ENCODE measurements at places on chromosomes 1 and 21.

DNA sequence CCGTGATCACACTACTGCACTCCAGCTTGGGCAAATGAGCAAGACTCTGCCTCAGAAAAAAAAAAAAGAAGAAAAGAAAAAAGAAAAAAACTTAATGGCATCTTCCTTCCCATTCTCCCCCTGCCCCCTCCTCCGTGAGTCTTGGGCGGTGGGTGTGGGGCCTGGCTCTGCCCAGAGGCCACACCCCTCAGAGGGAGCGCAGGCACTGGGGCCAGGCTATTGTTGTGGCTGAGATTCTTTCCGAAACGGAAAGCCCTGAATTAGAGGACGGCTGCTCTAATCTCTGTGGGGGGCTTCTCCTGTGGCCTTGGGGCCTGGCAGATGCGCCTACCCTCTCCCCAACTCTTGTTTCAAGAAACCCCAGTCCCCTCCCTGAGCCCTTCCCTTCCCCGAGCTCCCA lies 4.1 kb upstream of the FAM110D start:
- no peak for DNase-seq

DNA sequence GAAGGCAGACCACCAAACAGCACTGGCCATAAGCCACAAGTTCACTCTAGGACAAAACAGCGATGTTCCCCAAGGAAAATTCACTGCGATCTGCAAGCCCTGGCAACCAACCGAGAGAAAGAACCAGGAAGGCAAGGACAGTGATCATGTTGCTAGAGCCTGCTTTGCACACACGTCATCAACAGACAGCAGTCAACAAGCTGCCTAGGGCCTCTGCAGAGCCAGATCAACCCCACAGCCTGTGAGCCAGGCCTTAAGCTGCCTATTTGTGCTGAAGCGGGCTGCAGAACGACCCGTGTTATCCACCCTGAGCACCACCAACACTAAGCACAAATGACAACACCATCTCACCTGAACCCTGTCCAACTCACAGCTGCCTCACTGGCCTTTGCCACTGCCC lies 6.2 kb upstream of the YRDC start:
- no peak for DNase-seq

DNA sequence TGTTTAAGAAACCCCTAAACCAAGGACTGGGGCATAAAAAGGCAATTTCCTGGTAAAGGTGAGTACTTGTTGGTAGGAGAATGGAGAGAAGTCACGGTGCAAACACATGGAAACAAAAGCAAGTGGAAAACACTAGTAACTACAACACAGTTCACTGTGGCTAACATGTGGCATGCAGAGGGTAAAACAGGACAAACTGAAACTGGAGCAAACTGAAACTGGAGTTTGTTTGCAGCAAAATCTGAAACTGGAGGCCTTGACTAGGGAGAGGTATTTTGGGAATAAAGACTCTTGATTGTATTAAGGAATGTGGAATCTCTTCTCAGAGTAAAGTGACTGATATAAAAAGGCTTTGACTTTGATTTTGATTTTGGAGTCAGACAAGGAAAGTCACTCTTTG lies 376.3 kb upstream of the PRMT6 start:
- no peak for DNase-seq

- DNase-seq: peak; percentile 71
These were observed 1.7 kb upstream of the FYB2 start for GRCh38 chr1:56820755-56821461.

DNA sequence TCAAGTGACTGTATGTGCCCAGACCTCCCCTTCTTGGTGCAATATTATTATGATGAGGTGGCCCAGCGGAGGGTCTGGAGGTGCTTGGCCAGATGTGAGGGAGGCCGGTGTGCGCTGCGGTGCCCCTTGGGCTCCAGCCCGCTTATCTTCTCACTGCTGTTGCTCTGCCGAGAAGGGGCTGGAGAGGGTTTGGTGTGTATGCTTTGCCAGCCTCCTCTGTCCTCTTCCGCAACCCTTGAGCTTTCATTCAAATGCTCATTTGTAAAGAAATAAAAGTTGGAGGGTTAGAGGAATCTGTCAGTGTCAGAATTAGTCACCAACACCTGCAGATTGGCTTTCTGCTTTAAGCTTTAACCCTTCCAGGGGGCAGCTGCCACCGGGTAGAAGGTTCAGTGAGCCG lies 19.7 kb downstream of the RNF220 start:
- DNase-seq: no peak

DNA sequence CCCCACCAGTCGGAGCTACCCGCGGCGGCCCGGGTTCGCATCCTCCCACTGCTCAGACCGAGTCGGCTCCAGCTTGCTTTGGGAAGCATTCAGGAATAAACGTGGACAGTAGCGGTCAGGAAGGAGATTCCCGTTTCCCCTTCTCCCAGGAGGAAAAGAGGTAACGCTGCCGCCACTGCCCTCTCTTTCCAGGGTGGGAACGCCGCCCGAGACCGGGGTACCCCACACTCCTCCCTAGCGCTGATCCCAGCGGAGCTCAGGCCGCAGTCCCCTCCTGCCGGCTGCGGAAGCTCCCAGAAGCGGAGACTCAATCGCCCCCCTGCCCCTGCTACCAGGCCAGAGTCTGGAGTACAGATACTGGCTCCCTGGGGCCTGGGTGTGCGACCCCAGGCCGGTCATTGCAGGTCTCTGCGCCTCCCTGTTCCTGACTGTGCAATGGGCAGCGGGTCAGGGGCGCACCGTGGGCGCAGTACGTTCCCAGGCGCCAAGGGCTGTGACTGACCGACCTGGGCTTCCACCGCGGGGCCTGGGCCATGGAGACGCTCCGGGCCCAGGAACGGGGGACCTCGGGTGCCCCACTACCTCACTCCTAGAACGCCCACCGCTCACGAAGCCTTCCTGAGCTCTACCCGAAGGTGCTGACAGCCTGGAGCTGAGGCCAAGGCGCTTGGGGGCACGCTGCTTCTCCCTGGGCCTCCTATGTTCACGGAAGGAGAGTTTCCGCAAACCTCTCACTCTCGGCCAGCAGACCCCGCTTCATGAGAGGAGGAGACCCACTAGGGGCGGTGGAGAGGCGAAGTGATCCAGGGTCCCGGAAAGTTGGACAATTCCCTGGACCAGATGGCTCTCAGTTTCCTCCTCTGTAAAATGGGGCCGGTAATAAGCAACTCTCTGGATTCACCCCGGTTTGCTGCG lies 7.8 kb downstream of the DMRTA2 start:
- no peak for DNase-seq

DNA sequence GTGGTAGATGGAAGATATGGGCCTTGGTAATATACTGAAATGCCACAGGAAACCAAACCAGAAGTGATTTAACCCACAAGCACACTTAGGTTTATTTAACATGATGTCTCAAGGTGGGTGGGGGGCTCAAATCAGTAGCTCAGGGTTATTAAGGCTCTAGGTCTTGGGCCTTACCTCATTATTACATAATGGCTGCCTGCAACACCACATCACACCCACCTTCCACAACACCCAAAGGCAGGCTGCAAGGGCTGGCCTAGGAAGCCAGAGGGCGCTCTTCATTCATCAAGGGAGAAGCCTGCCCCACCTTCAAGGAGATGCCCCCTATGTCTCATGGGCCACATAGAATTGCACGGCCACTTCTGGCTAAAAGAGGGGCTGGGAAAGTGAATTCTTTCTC lies 6.0 kb downstream of the TFF1 start:
- DNase-seq: no peak

DNA sequence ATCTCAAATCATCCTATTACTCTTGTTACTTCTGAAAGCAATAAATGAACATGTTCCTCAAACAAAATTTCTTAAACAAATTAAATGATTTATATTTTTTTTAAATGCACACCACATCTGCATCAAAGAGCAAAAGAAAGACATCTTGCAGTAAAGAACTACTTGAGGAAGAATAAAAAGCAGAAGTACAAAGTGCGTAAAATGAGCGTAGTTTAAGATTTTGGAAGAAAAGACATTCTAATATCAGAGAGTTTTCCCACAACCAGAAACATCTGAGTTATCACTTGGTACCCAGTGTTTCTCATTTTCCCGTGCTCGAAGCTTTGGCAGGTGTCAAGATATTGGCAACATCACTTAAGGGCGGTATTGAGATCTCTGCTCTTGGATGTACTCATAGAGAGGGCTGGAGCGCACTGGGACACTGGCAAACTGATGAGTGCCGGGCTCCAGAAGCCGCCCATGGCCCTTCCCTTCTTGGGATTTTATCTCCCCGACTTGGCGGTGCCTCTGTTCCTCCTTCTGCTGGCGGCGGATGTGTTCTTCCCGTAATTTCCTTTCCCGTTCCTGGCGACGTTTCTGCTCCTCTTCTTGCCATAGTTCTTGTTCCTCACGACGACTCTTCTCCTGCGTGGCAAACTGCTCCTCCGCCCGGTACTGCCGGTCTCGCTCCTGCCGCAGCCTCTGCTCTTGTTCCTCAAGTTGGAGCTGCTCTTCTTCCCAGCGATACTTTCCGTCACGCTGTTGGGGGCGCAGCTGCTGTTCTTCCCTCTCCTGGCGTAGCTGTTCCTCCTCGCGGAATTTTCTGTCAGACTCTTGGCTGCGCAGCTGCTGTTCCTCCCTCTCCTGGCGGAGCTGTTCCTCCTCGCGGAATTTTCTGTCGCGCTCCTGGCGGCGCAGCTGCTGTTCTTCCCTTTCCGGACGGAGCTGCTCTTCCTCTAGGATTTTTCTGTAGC lies 7.9 kb downstream of the TCHH start:
- no peak for DNase-seq

DNA sequence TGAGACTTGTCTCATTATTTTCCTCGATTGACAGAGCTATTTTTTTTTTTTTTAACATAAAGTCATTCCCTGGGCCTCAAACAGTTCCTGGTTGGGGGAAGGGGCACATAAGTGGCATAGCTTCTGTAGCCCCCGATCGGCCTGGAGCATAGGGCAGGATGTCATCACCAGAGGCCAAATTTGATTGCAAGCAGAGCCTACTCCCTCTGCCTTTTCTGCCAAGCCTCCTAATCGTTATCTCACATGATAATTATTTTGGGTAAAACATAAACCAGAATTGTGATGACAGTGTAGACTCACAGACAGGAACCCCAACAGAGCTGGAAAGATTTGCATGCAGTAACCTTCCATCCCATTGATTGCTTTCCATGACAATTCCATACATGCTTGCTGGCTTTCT lies 404.8 kb downstream of the PCP4 start:
- DNase-seq: no peak

DNA sequence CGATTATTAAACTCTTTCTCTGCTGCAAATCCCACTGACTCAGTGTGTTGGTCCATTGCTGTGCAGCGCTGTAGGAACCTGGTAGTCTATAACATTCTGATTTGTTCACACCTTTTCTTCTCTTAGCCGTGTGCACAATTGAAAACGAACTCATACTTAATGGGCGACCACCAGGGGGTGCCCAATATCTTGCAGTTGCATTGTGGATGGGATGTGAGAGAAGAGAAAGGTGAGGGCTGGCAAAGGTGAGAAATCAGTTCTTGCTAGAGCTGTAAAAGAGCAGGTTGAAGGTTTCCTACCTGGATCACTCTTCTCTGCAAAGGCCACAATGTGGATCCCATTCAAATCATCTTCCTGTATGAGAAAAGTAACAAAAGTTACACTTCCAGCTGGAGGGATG lies 51.0 kb downstream of the CASQ2 start:
- peak; percentile 44 for DNase-seq

DNA sequence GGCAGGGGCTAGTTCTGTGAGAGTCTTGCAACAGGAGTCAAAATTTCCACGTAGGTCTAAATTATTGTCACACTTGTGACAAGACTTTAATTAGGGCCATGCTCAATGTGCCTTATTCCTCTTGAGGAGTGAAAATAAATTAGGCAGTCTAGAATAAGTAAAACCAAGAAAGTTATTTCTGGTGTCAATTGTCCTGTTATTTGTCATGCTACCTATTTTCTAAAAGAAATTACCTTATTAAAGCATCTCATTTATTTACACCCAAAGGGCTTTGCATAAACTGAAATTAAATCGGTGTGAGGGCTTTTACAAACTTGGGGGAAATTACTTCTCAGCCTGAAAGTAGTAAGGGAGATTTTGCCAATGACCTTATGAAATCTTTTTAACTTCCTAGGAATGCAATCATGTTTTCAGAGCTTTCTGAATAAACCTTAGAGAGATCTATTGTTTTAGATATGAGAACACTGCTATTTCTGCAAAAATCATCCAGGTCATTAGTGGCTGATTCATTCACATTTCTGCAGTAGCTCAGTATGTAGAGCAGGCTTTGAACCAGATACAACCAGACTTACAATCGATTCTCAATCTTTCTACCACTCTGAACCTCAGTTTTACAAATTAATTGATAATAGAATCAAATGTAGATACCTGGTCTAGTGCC lies 221.2 kb upstream of the SAMSN1 start:
- no peak for DNase-seq

DNA sequence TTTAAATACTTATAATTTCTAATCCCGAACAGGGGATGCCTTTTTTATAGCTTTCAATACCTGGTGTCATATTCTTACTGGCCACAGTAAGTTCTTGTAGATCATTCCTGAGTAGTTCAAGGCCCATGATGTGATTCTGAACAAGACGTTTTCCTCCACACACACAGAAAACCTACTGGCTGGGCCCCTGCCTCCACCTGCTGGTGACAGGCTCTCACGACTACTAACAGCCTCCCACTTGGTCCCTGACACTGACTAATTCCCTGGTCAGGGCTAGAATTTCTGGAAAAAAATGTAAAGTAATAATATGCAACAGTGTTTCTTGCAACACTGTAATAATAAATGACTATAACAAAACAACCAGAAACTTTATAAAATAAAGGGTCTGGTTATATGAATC lies 50.4 kb upstream of the RIPK4 start:
- peak; percentile 10 for DNase-seq

DNA sequence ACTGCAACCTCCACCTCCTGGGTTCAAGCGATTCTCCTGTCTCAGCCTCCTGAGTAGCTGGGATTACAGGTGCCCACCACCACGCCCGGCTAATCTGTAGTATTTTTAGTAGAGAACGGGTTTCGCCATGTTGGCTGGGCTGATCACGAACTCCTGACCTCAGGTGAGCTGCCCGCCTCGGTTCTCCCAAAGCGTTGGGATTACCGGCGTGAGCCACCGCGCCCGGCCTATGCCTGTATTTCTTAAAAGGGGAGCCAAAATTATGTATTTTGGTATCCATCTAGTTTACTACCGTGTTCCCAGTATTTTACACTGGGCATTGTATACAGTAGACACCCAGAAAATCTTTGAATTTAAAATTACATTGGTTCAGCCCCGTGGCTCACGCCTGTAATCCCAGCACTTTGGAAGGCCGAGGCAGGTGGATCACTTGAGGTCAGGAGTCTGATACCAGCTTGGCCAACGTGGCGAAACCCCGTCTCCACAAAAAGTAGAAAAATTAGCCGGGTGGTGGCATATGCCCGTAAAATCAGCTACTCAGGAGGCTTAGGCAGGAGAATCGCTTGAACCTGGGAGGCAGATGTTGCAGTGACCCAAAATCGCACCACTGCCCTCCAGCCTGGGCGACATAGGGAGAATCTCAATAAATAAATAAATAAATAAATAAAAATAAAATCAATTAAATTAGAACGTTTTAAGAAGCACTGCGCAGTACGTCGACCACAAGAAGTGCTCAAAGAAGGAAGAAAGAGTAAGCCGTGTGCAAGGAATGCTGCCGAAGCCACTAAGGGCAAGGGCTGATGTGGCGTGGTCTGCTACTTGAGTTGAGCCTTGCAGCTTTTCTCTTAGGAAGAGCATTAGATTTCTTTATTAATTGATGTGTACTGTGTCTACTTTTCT lies 1.5 kb upstream of the THRAP3 start:
- DNase-seq: no peak

GRCh38 chr1:114551400-114551799 lies 30.0 kb downstream of the BCAS2 start:
- DNase-seq: no peak

Data from NCI-H1694 treated with DMSO at 0.1 percent for 48 hours (cell line).